ENCODE measurements at places on chromosomes 2 and 18. TPM values are rescaled to one million over a fixed set of nuclear protein-coding genes. Genes with fewer than 3 reads are reported as not detected.

LYPD6B gene
- not detected for total RNA-seq

- DNase-seq = no peak
Observed at GRCh38 chr18:13566941-13567746, 159.2 kb downstream of the FAM210A start.

SAG gene
- total RNA-seq = 1.7 TPM

SATB2 gene
- not detected for total RNA-seq

- no peak for DNase-seq
Observed at GRCh38 chr2:234252772-234253171, 202.3 kb downstream of the SPP2 start.
